ENCODE measurements at places on chromosomes 1 and 21.

DNA sequence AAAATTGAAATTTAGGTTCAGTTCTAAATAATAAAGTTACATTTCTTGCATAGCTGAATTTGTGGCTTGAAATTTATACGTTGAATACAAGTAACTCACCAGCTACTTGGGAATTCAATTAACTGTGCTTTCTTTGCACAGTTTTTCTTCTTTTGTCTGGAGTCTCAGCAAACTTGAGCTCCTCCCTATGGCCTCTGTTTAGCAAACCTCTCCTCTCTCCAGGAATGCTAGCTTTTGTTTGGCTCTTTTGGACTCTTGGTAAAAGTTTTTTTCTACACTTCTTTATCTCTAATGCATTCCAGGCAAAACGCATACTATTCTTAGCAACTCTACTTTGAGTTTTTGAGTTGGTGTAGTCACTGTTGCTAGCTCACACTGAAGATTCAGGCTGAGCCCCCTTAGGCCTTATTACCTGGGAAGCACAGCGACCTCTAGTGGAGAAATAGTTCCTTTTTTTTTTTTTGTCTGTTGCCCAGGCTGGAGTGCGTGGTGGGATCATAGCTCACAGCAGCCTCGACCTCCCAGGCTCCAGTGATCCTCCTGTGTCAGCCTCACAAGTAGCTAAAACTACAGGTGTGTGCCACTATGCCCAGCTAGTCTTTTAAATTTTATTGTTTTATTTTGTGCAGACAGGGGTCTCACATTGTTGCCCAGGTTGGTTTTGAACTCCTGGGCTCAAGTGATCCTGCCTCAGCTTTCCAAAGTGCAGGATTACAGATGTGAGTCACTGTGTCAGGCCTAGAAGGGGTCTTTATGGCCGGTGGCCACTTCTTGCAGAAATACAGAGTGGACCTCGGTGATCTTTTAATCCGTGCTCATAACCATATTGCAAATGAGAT is 61.7 kb downstream of the CASQ2 start:
- DNase-seq = no peak

GRCh38 chr1:30310966-30311742 is 412.2 kb downstream of the MATN1 start:
- no peak for DNase-seq

GRCh38 chr1:221316491-221317056 is 425.3 kb downstream of the DUSP10 start:
- DNase-seq = no peak

DNA sequence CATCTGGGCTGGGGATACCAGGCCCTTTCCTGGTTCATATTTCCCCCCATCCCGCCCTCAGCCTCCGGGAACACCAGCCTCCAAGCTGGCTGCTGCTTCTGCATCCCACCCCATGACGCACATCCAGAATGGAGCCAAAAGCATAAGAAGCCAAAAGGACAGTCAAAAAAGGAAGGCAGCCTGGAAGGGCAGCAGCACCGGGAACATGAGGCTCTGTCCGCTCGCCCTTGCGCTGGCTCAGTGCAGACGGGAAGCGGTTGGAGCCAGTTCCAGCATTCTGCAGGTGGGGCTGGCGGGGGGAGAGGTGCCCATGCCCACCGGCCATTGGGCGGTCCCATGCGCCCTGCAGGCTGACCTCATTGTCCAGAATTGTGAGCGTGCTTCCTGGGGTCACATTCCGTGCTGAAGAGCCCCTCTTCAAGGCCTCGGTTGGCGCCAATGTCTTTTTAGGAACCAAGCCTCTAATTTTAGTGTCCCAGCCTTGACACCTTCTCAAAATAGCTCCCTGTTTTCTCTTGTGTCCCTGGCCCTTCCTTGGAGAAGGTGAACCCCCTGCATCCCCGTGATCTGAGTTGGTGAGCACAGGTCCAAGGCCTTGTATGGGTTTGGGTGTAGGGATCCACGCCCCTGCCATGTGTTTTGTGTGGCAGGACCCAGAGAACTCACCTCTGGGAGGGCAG is 28.4 kb upstream of the NPPB start:
- DNase-seq = no peak

DNA sequence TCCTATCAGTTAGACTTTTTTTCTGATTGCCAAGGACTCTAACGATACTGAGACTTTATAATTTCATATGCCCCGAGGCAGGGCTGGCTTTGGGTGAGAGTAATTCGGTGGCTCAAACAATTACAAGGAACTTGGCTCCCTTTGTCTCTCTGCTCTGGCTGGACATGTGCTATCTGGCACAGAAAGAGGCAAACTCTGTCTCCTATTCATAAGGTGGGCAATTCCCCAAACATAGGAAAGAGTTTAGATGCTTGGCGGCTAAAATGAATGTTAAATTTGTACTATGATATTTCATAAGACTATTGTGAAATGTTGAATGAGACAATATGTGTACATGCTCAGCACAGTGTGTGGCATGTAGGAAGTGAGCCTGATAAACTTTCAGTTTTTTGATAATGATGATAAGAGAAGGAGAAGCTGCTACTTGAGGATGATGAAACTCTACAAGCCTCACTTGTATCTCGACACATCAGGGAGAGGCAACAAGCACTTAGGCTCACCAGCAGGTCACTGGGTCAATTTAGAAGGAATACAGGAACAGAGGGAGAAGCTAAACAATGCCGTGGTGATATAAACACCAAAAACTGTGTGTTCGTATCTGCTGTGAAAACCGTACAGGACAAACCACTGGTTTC is 12.6 kb upstream of the NTPCR start:
- no peak for DNase-seq

DNA sequence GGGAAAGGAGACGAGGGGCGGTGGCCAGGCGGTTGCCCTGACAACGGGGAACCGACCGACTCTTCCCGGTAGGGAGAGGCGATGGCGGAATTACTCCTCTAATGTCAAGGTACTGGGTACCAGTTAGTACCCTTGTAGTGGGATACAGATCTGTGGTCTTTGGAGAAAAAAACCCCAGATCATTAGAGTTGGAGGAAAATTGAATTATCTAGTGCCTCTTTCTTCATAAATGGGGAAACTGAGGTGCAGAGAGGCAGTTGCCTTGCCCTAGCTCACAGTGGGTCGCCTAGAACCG is 545 bp upstream of the PEF1 start:
- no peak for DNase-seq

- no peak for DNase-seq
These were observed 8.0 kb upstream of the TMEM61 start for GRCh38 chr1:54972436-54972835.

DNA sequence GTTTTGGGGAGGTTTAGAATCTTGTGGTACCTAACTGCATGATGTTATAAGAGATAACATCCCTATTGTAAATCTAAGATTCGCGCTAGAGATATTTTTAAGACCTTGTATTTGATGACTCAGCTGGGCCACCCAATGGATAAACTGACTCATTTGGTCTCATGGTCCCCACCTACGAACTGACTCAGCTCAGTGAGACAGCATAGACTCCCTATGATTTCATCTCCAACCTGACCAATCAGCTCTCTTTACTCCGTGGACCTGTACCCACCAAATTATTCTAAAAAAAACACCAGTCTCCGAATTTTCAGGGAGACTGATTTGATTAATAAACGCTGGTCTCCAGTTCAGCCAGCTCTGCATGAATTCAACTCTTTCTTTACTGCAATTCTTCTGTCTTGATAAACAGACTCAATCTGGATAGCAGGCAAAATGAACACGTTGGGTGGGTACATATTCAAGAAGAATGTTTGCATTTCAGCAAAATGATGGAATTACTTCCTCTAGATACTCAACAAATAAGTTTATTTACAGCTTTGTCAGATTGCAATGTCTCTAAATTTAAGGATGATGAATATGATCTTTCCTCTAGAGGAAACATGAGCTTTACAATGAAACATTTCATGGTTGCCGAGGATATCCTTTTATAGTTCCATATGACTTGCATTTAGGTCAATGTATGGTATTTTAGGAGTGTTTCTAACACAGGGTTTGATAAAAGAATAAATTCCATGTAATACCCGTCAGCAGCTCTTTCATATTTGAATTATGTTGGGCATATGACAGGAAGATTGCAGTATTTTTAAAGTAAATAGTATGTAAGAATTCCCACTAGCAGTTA is 516.6 kb upstream of the RGS18 start:
- no peak for DNase-seq

DNA sequence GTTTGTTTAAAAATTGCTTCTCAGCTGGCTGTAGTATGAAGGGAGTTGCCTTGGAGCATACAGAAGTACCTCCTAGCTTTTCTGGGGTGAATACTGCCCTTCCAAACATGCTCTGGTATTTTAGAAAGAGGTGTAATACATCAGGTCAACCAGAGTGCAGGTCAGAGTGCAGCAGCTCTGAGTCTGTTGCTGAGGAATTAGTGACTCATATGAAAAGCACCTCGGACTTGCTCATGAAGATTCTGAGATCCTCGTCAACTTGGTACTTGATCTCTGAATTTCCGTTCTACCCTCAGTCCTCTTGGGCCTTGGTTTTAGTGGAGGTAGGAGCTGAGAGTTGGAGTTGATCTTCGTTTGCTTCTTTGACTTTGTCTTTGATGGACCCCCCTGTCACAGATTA is 67.3 kb downstream of the NOS1AP start:
- no peak for DNase-seq

- DNase-seq = no peak
These were observed 97.0 kb downstream of the GIPC2 start for GRCh38 chr1:78142736-78143135.

DNA sequence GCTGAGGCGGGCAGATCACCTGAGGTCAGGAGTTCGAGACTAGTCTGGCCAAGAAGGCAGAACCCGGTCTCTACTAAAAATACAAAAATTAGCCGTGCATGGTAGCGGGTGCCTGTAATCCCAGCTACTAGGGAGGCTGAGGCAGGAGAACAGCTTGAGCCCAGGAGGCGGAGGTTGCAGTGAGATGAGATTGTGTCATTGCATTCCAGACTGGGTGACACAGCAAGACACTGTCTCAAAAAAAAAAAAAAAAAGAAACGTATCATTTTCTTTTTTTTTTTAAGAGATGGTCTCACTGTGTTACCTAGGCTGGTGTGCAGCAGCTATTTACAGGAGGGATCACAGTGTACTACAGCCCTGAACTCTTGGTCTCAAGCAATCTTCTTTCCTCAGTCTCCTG is 47.3 kb downstream of the ITGB3BP start:
- no peak for DNase-seq

- DNase-seq = no peak
These were observed 11.6 kb upstream of the SLC27A3 start for GRCh38 chr1:153763365-153764225.
